ENCODE measurements at places on chromosomes 3 and 15.

GRCh38 chr3:187430576-187430975 is 62.4 kb downstream of the RTP4 start:
- H3K4me3 ChIP-seq = no peak overlapping the region
- no peaks in the 10 kb centered on the region for H3K36me3 ChIP-seq
- H3K4me1 ChIP-seq = no peaks in the 10 kb centered on the region
- H3K27me3 ChIP-seq = no peaks in the 10 kb centered on the region

DNA sequence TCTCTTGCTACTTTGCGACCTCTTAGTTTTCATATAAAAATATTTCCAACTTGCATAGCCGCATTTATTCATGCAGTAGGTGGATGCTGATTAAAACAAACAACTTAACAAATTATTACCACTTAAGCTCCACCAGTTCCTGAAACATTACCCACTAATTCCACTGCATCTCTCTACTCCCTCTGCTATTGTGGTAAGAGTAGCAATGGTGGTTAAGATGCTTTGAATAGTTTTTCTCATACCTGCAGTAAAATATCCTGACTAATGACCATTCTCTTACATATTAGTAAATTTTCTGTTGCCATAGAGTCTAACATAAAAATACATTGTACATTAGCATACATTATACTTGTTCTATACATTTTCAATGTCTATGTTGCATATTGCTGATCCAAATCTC is 397.6 kb upstream of the PLSCR5 start:
- no peak overlapping the region for H3K27ac ChIP-seq
- H3K4me1 ChIP-seq = no peaks in the 10 kb centered on the region

DNA sequence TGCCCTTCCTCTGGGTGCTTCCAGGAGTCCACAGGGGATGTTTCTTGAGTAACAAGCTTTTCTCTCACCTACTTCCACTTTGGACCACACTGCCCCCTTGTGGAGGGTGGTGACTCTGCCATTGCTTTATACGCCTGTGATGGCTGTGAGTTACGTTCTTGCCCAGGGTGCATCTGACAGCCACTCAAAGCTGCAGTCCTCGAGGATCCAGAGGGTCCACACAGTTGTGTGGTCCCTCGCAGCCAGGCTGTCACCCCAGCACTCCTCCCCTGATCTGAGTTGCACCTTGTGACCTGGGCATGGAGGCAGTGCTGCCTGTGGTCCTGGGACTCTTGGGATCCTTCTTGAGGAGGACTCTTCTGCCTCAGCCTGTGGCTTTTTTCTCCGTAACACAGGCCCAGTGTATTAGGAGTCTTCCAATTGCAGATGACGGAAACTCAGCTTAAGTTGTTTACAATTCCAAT is 23.4 kb downstream of the FOXL2 start:
- peak; percentile 89 for DNase-seq
- no peaks in the 10 kb centered on the region for H3K36me3 ChIP-seq
- H3K27me3 ChIP-seq = no peaks in the 10 kb centered on the region
- no peak overlapping the region for H3K27ac ChIP-seq
- no peak overlapping the region for H3K4me3 ChIP-seq

DNA sequence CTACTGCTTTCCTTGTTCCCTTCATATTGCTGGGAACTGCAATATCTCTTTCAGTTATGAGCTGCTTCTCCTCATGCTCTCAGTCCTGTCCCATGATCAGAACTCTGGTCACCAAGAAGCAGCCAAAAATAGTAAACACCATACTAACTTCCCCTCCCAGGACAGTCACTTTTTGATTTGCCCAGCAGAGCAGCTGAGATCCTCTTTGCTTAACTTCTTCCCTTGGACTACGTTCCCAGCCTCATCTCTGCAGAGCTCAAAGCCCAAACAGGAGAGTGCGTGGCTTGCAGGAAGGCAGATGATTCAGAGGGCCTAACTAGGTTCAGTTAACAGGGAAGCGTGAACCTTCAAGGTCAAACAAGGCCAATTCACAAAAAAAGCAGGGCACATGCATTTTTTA is 153.2 kb downstream of the CTNNB1 start:
- no peak overlapping the region for H3K27ac ChIP-seq
- no peak for DNase-seq
- no peak overlapping the region for H3K4me3 ChIP-seq
- H3K36me3 ChIP-seq = no peaks in the 10 kb centered on the region
- no peaks in the 10 kb centered on the region for H3K27me3 ChIP-seq

DNA sequence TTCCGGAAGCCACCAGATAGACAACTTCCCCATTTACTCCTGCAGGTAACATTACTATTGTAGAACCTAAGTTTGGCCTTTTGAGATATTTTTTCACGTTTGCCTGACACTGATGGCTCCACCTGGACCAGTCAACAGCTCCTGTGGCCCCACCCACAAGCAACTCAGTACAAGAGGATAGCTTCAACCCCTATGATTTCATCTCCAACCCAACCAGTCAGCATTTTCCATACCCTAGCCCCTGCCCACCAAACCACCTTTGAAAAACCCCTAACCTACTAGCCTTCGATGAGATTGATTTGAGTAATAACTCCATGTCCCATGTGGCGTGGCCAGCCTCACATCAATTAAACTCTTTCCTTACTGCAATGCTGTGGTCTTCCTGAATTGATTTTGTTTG is 950 bp upstream of the EHHADH start:
- no peak overlapping the region for H3K27ac ChIP-seq
- DNase-seq = no peak
- H3K36me3 ChIP-seq = no peaks in the 10 kb centered on the region

DNA sequence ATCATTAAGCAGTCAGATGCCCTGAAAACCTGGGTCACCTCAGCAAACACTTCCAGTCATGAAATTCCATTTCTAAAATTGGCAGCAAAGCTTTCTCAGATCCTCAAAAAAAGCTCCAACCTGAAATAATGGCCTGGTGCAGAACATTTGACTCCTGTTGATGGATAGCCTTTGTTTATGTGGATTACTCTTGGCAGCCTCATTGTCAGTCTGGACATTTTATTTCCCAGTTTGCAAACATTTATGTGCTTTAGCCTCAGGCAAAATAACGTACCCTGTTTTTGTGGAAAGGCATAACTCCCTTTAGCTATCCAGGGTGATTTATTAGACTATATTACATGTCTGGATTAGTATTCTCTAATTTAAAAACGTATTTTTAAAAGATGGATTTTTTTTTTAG is 53.9 kb downstream of the PXYLP1 start:
- no peaks in the 10 kb centered on the region for H3K36me3 ChIP-seq
- no peaks in the 10 kb centered on the region for H3K27me3 ChIP-seq
- peaks cover 5% of the 10 kb centered on the region for H3K4me1 ChIP-seq
- no peak for DNase-seq
- H3K27ac ChIP-seq = peak overlapping the region; percentile 9

- no peak for DNase-seq
- H3K27me3 ChIP-seq = no peaks in the 10 kb centered on the region
- no peak overlapping the region for H3K4me3 ChIP-seq
- no peak overlapping the region for H3K27ac ChIP-seq
- peaks cover 35% of the 10 kb centered on the region for H3K4me1 ChIP-seq
Measured at GRCh38 chr3:31962801-31963205, 18.3 kb downstream of the OSBPL10 start.

- DNase-seq = no peak
- H3K36me3 ChIP-seq = no peaks in the 10 kb centered on the region
- H3K27me3 ChIP-seq = peaks cover 12% of the 10 kb centered on the region
- H3K4me1 ChIP-seq = peaks cover 9% of the 10 kb centered on the region
- no peak overlapping the region for H3K4me3 ChIP-seq
- H3K27ac ChIP-seq = no peak overlapping the region
Measured at GRCh38 chr3:128550471-128551126, 57.6 kb upstream of the GATA2 start.

GRCh38 chr3:120244834-120245225 is 40.2 kb downstream of the GPR156 start:
- DNase-seq = peak; percentile 12
- no peaks in the 10 kb centered on the region for H3K36me3 ChIP-seq
- H3K4me1 ChIP-seq = no peaks in the 10 kb centered on the region
- no peak overlapping the region for H3K4me3 ChIP-seq
- H3K27me3 ChIP-seq = no peaks in the 10 kb centered on the region

GRCh38 chr3:18586076-18586475 is 160.9 kb upstream of the SATB1 start:
- no peaks in the 10 kb centered on the region for H3K4me1 ChIP-seq
- DNase-seq = no peak
- H3K27ac ChIP-seq = no peak overlapping the region
- H3K36me3 ChIP-seq = no peaks in the 10 kb centered on the region
- no peaks in the 10 kb centered on the region for H3K27me3 ChIP-seq

- H3K27ac ChIP-seq = peak within 1 kb of the TSS; percentile 91
- peak; percentile 92 for DNase-seq
- H3K27me3 ChIP-seq = no peaks in the 10 kb centered on the region
- H3K4me1 ChIP-seq = peaks cover 61% of the 10 kb centered on the region
Measured at GRCh38 chr3:52533623-52534280, at the start of gene NT5DC2. Gene NT5DC2, minus strand, starts transcription at chr3:52533857. Its CDS starts 120 bp downstream, at chr3:52533737.

DNA sequence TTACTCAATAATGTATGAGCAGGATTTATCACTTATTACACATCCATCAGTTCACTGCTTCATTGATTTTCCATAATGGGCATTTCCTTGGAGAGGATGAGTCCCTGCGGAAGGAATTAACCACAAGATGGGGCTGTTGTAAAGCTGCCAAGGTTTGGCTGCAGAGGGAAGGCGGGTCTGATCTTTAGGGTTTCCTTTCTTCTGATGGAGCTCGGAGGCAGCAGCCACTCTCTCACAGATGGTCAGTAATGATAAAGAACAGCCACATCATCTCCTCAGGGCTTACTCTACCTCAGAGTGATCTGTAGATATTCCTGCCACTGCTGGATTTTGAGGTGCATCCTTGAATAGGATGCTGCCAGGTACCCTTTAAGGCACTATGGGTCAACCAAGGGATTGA is 115.2 kb downstream of the USP13 start:
- no peaks in the 10 kb centered on the region for H3K36me3 ChIP-seq
- H3K4me3 ChIP-seq = no peak overlapping the region
- peak; percentile 64 for DNase-seq
- no peaks in the 10 kb centered on the region for H3K4me1 ChIP-seq
- no peak overlapping the region for H3K27ac ChIP-seq

- no peak overlapping the region for H3K4me3 ChIP-seq
- no peak overlapping the region for H3K27ac ChIP-seq
- peaks cover 18% of the 10 kb centered on the region for H3K4me1 ChIP-seq
Measured at GRCh38 chr3:9130345-9131305, 118.8 kb downstream of the SRGAP3 start.

- no peak for DNase-seq
- no peaks in the 10 kb centered on the region for H3K4me1 ChIP-seq
- no peaks in the 10 kb centered on the region for H3K36me3 ChIP-seq
- H3K4me3 ChIP-seq = no peak overlapping the region
Measured at GRCh38 chr15:95035106-95035505, 803.7 kb downstream of the MCTP2 start.

- H3K36me3 ChIP-seq = no peaks in the 10 kb centered on the region
- H3K4me3 ChIP-seq = no peak overlapping the region
Measured at GRCh38 chr3:188060840-188061544, 93.0 kb upstream of the LPP start.

- no peak for DNase-seq
- H3K27ac ChIP-seq = no peak overlapping the region
- H3K36me3 ChIP-seq = no peaks in the 10 kb centered on the region
- no peaks in the 10 kb centered on the region for H3K27me3 ChIP-seq
- H3K4me3 ChIP-seq = no peak overlapping the region
Measured at GRCh38 chr3:179723617-179724016, 70.8 kb downstream of the USP13 start.

DNA sequence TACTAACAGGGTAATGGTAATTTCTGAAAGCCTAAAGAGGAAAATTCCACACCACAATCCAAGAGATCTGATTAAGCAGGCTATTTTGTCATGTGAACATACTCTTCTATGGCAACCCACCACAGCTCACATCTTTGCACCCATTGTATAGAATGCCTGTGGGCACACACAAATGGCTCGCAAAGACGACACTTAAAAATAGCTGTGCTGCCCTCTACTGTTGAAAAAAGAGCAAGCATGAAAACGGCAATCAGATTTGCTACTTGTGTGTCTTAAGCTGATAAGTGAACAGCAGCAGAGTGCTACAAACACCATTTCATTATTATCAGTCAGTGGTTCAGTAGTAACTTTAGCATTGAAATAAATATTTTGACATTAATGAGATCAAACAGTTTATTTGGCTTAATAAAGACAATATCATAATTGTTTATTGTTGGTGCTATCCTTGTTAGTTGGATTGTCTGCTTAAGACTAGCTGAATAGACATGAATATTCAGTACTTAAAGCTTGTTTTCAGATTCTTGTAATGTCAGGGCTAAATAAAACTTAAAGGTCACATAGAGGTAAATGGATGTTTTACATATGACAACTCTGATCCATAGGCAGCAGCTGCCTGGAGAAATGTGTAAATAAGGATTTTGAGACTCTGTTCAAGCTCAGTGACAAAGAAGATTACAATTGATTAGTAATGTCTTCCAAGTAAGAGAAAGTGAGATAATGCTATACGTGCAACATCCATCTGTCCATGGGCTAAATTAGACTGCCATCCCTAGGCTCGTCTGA is 199.1 kb downstream of the LRRN1 start:
- H3K27ac ChIP-seq = no peak overlapping the region
- DNase-seq = peak; percentile 62
- H3K4me3 ChIP-seq = no peak overlapping the region
- no peaks in the 10 kb centered on the region for H3K27me3 ChIP-seq
- H3K4me1 ChIP-seq = no peaks in the 10 kb centered on the region

DNA sequence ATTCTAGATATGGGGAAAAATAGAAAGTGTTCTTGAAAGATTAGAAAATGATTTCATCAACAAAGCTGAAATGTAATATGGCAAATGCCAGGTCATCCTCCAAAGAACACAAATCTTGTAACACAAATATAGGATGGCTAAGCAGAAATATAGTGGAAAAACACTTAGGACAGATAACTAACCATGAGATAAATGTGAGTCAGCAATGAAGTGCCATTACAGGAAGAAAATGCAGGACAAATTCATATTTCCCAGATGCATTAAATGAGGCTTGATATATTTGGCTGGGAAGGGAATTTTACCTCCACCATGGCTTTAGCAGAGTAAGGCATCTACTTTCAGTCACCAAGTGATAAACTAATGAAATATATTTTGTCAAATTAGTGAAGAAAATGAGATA is 92.8 kb upstream of the SEMA6D start:
- no peak overlapping the region for H3K27ac ChIP-seq
- no peak overlapping the region for H3K4me3 ChIP-seq
- no peaks in the 10 kb centered on the region for H3K36me3 ChIP-seq
- no peaks in the 10 kb centered on the region for H3K4me1 ChIP-seq
- no peak for DNase-seq

DNA sequence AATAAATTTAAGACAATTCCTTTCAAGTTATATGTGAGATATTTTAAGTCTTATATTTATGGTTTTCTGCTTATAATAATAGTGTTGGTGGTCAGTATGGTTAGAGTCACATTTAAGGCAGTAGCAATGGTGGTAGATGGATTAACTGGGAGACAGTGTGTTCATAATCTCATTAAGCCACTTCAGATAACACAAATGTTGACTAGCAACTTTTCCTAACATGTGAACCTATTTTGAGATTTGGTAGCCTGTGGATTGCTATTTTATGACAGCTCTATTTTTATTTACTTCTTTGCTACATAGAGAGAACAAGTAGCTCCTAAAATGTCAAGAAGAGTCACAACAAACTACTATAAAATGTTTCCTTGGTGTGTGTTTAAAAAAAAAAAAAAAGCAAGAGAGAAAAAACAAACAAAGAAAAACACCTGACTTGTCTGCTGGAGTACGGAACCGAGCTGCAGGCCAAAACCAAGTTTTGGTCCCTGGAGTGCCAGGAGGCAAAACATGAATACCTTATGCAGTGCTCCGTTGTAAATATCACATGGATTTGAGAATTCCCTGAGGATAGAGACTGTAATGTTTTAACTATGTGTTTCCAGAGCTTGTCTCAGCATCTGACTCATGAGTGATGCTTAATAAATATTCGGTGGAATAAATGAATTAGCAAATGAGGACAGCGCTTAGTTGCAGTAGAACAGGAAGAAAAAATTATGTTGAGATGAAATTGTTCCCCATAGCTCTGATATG is 457.1 kb upstream of the ROBO2 start:
- H3K27ac ChIP-seq = no peak overlapping the region
- H3K4me1 ChIP-seq = no peaks in the 10 kb centered on the region
- H3K27me3 ChIP-seq = no peaks in the 10 kb centered on the region
- DNase-seq = no peak

Measured in hepatocyte (in vitro differentiated cells).